ENCODE measurements at places on chromosomes 3 and 15.
A peak's percentile ranks its signal among the peaks of the same experiment; 100 is the strongest.

DNA sequence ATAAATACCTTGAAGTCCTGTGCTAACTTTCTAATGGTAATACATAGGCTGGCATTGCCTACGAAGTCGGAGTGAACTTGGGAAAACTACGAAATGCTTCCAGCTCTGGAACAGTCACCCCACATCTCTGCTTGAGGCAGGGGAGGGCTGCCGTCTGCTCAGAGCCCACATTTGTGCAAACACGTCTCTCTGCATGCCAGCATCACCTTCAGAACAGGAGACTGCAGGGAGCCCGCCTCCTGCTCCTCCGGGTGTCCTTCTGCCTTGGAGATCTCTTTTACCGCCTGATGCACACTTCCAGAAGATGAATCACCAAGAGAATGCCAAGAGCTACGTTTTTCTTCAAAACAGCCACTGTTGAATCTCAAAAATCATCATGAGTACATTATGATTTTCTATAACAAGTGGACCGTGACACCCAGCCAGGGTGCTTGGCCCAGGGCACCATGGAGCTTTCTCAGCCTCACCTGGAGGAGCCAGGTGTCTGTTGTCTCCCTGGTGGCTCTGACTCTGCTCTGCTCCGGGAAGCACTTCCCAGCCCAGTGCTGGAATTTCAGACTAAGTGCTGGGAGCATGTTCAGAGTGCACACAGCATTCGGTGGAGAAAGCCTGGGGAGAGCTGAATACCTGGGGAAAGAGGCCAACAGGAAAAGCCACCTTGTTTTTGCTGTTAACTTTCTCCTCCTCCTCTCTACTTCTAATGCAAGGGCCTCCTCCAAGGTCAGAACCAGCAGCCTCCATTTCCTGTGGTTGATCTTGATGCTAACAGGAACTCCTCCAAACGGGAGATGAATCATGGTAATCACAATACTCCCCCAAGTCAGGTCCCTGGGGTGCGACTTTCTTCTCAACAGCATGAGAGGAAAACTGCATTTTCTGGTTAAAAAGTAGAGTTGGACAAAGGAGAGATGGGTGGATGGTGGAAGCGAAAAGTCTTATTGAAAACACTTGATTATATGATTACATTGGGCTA lies 467.7 kb downstream of the GABRG3 start:
- DNase-seq = peak; percentile 57

DNA sequence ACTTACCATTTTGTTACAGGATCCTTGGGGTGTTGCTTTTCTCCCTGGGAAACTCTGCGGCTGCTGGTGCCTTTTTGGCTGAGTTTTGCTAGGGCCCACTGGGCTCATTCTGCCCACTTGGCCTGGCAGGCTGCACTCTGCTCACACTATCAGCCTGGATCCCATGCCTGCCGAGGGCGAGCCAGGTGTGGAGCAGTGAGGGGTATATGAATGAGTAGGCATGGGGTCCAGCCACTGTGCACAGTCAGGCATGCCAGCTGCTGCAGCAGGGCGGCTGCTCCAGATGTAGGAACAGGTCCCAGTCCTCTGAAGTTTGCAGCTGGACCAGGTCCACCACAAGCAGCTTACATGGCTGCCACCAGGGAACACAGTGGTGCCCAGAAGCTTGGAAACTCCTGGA lies 136.4 kb upstream of the CNTN3 start:
- no peak for DNase-seq

DNA sequence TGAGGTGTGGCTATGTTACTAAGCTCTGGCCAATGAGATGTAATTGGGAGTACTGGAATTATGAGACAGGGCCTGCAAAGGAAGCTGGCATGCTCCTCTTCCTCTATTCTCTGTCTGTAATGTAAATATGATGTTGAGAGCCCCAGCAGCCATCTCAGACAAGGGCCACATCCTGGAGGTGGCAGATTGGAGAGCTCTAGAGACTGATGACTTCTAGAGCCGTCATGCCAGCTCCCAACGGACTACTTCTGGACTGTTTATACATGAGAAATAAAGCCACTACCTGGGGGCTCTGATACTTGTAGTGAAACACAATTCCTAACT lies 19.7 kb downstream of the PLD1 start:
- DNase-seq = no peak

GRCh38 chr3:54822206-54822605 lies 105.7 kb downstream of the LRTM1 start:
- DNase-seq = peak; percentile 13
